Midbrain (tissue), 1 donor: ENCODE measurements at places on chromosomes 2 and 18.

- no peak for DNase-seq
Measured at GRCh38 chr2:143505542-143505941, 376.3 kb downstream of the ARHGAP15 start.

- DNase-seq, result no peak
Measured at GRCh38 chr2:238972146-238972445, 124.2 kb downstream of the TWIST2 start.

- DNase-seq, result no peak
Measured at GRCh38 chr2:106160786-106161261, 33.3 kb downstream of the UXS1 start.

GRCh38 chr2:147051248-147051647 is 793.6 kb upstream of the ACVR2A start:
- DNase-seq, result no peak
